ENCODE measurements at places on chromosomes 3 and 15.

DNA sequence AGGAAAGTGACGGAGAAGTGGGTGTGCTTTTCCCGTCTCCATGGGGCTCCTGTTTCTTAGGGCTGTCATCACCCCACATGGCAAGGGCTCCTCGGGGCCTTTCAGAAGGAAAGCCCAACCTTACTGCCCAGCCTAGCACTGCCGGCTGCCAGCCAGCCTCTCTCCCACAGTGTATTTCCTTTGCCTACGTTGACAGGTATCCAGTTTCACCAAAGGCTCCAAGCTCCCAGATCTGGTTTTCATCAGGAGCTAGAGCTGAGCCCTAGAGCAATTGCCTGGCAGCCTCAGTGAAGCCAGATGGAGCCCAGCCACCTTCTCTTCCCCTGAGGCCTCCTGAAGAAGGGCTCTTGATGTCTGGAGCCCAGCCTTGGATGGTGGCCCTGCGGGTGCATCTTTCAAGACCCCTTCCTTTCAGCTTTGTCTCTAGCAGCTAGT, 20.2 kb downstream of the CRABP1 start:
- no peaks in the 10 kb centered on the region for H3K27me3 ChIP-seq
- H3K4me1 ChIP-seq = peaks cover 3% of the 10 kb centered on the region
- no peak overlapping the region for H3K27ac ChIP-seq
- no peak overlapping the region for H3K4me3 ChIP-seq
- no peak for DNase-seq

GRCh38 chr15:82044373-82045178, 1.2 kb downstream of the MEX3B start:
- no peak for DNase-seq
- H3K27me3 ChIP-seq = no peaks in the 10 kb centered on the region
- H3K36me3 ChIP-seq = no peaks in the 10 kb centered on the region
- H3K4me3 ChIP-seq = peak overlapping the region; percentile 90
- peaks cover 40% of the 10 kb centered on the region for H3K4me1 ChIP-seq

GRCh38 chr3:177051411-177051810, 145.9 kb downstream of the TBL1XR1 start:
- no peak for DNase-seq
- peaks cover 20% of the 10 kb centered on the region for H3K4me1 ChIP-seq
- H3K27ac ChIP-seq = no peak overlapping the region
- peaks cover 17% of the 10 kb centered on the region for H3K36me3 ChIP-seq
- H3K4me3 ChIP-seq = no peak overlapping the region
- H3K27me3 ChIP-seq = no peaks in the 10 kb centered on the region

DNA sequence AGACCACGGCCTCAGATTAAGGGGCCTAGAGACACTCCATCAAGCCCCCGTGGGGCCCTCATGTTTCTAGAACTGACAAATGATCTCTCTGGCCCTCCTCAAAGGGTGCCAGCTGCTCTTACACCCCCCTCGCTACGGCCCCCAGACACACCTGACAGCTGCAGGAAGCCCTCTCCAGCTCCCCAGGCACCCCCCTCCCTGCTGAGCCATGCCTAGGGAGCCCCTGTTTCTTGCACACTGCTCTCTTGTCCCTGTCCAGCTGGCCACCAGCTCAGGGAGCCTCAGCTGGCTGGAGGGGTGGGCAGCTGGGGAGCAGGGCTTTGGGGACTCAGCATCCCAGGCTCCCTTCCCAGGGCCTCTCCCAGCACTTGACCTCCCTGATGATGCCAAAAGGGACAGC, 14.8 kb downstream of the TNK2 start:
- DNase-seq = no peak
- H3K27ac ChIP-seq = peak overlapping the region; percentile 24
- H3K36me3 ChIP-seq = peaks cover under 1% of the 10 kb centered on the region
- H3K27me3 ChIP-seq = no peaks in the 10 kb centered on the region
- no peak overlapping the region for H3K4me3 ChIP-seq
- H3K4me1 ChIP-seq = peaks cover 56% of the 10 kb centered on the region

Measured in vagina (tissue), 2 donors.